ENCODE measurements at places on chromosomes 5 and 9. TPM values are rescaled to one million over a fixed set of nuclear protein-coding genes. Genes with fewer than 3 reads are reported as not detected.

GRCh38 chr5:132103332-132103951 is 29.9 kb downstream of the CSF2 start:
- DNase-seq = no peak

DNA sequence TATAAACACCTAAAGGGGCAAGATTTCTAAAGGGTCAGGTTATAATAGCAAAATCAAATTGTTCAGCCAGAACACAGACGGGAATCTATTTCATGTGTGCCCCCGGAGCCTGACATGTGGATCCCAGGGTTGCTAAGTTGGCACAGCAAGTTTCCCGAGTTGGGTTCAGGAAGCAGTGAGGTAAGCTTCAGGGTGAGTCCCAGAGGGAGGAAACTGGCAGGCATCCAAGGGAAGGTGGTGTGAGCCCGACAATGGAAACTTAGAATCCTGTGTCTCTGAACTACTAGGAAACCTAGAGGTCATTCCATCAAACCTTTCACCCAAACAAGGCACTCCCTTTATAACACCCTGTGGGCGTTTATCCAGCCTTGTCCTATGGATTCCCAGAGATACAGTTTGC is 98.4 kb downstream of the ADRB2 start:
- no peak for DNase-seq

DNA sequence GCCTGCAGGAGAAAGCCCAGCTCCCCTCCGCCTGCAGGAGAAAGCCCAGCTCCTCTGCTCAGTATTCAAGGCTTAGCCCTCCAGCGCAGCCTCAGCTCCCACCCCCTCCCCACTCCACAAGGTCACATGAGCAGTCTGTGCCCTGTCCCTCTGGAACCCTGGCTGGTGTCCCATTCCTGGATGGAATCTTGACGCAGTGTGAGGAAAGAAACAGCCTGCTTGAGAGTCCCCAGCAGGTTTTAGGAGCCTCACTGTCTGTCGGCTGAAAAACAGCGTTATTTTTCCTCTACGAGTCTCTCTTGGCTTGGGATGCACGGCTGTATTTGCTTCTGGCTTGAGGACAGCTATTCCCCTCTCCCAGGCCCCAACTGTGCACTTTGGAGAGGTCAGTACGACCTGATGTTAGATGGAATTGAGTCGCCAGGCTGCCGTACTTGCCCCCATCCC is 210.1 kb upstream of the TRIM32 start:
- DNase-seq = no peak

DNA sequence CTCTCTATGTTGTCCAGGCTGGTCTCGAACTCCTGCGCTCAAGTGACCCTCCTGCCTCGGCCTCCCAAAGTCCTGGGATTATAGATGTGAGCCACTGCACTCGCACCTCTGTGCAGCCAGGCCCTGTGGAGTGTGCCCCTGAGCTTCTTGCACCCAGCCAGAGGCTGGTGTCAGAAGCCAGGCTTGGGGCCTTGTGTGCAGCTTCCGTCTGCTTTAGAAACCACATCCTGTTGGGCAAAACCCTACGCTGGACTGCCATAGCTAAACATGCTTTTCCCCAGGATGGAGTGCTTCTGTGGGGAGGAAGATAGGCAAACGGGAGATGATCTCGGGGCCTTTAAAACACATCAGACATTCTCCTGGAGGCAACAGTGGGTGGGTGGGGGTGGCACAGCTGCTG is 40.1 kb downstream of the PRRT1B start:
- DNase-seq = no peak

DNA sequence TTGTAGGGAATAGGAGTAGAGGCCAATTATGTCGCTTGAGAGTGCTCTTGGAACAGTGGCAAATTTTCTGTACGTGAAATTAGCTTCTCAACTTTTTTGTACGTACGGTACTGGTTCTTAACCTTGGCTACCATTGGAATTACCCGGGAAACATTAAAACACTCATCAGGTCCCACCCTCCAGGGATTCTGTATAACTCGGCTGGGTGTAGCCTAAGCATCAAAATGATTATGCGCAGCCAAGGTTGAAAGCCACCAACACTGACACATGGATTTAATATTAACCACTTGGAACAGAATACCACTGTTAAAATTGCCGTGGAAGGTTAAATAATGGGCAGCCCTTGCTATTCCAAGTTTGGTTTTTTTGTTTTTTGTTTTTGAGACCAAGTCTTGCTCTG is 17.4 kb downstream of the DNAJA1 start:
- no peak for DNase-seq

GRCh38 chr5:175681968-175682340 is 24.1 kb downstream of the HRH2 start:
- DNase-seq = peak; percentile 49

GRCh38 chr9:6669881-6670280 is 24.4 kb upstream of the GLDC start:
- DNase-seq = peak; percentile 39

GRCh38 chr5:137022043-137022442 is 477.1 kb downstream of the SPOCK1 start:
- no peak for DNase-seq

Gene FGFR4
- 0.42 TPM for total RNA-seq

Gene CDH18
- total RNA-seq = not detected

Gene BRINP1
- not detected for total RNA-seq

Gene N4BP3
- total RNA-seq = 2.4 TPM

Data from mesenteric fat pad (tissue), 1 donor.